Type B pancreatic cell (in vitro differentiated cells): ENCODE measurements at places on chromosomes 6 and 20.

- H3K36me3 ChIP-seq: peaks cover 9% of the 10 kb centered on the region
- peaks cover 16% of the 10 kb centered on the region for H3K4me1 ChIP-seq
- DNase-seq: no peak
- no peak overlapping the region for H3K4me3 ChIP-seq
Measured at GRCh38 chr6:56690519-56691285, 48.0 kb upstream of the DST start.

DNA sequence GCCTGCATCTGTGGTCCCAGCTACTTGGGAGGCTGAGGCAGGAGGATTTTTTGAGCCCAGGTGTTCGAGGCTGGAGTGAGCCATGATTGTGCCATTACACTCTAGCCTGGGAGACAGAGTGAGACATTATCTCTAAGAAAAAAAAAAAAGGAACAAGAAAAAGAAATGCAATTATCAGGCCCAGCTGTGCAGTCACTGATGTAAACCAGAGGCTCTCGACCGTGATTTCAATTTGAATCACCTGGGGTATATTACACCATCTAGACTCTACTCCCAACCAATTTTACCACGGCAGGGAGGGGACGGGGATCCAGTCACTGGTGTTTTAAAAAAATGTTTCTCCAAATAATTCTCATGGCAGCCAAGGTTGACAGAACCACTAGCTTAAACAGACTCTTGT, 48.8 kb upstream of the NKX2-2 start:
- H3K36me3 ChIP-seq: no peaks in the 10 kb centered on the region
- no peak overlapping the region for H3K4me3 ChIP-seq
- H3K4me1 ChIP-seq: no peaks in the 10 kb centered on the region
- H3K27me3 ChIP-seq: peaks cover 47% of the 10 kb centered on the region

DNA sequence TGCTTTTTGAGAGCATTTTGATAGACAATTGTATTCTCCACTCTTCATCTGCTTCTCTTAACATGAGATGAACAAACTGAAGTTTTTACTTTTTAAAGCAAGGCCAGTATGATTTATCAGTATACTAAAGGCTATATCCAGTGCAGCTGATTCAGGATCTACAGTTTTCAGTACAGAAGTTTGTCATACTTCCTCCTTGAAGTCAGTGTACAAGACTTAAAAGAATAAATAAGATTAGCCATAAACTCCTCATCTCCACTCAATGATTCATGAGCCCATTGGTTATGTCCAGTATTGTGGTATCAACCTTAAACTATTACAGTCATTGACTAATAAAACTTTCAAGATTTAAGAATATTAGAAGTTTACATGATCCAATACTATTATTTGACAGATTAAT, 374.8 kb upstream of the EPHA7 start:
- no peaks in the 10 kb centered on the region for H3K36me3 ChIP-seq
- H3K4me3 ChIP-seq: no peak overlapping the region
- peaks cover 3% of the 10 kb centered on the region for H3K4me1 ChIP-seq
- no peak overlapping the region for H3K27ac ChIP-seq
- no peaks in the 10 kb centered on the region for H3K27me3 ChIP-seq

DNA sequence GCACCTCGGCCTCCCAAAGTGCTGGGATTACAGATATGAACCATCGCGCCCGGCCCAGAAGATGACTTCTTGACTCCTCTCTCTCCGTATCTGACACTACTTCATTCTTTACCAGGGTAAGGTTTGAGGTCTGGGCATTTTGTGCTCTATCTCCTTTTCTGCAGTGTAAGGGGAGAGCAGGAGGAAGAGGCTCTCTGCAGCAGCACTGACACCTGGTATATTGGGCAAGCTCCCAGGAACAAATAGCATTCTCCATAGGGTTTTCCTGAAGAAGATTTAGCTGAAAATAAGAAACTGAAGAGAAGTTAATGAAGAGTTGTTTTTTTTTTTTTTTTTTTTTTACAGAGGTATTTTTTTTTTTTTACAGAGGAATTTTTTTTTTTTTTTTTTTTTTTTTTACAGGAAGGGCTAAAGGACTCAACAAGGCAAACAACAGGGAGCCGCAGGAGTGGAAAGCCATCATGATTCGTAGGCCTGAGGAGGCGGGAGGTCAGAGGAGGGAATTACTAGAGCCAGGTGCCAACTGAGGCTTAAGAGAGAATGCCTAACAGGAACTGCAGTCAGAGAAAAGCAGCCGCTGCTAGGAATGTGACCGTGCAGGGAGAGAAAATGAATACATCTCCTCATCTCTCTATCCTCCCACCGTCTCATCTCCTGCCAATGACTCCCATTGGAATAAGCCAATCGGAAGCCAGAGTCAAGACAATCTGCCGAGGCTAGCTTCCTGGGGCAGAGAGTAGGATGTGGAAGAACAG, 34.7 kb upstream of the ADGRF4 start:
- no peak overlapping the region for H3K4me3 ChIP-seq
- no peaks in the 10 kb centered on the region for H3K27me3 ChIP-seq
- no peaks in the 10 kb centered on the region for H3K4me1 ChIP-seq
- no peaks in the 10 kb centered on the region for H3K36me3 ChIP-seq
- H3K27ac ChIP-seq: no peak overlapping the region

DNA sequence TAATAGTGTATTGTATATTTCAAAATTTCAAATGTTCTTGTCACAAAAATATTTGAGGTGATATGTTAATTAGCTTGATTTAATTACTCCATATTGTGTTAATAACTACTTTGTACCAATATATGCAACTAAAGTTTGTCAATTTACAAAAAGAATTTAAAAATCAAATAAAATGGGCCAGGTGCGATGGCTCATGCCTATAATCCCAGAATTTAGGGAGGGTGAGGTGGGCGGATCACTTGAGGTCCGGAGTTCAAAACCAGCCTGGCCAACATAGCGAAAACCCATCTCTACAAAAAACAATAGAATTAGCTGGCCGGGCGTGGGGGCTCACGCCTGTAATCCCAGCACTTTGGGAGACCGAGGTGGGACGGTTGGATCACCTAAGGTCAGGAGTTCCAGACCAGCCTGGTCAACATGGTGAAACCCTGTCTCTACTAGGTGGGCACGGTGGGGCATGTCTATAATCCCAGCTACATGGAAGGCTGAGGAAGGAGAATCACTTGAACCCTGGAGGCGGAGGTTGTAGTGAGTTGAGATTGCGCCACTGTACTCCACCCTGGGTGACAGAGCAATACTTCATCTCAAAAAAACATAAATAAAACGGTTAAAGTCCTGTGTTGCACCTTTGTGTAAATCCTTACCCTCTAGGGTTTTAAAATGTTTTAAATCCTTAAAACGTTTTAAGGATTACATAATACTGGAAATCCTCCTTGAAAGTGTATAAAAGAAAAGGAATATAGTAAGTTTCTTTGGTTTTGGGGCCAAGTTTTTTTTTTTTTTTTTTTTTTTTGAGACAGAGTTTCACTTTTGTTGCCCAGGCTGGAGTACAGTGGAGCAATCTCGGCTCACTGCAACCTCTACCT, 4.0 kb downstream of the HSPA1B start:
- DNase-seq: no peak
- no peaks in the 10 kb centered on the region for H3K27me3 ChIP-seq

GRCh38 chr6:85401186-85402021, 48.5 kb upstream of the NT5E start:
- no peaks in the 10 kb centered on the region for H3K36me3 ChIP-seq
- H3K4me1 ChIP-seq: peaks cover 34% of the 10 kb centered on the region
- DNase-seq: no peak
- no peaks in the 10 kb centered on the region for H3K27me3 ChIP-seq
- H3K4me3 ChIP-seq: no peak overlapping the region
- H3K27ac ChIP-seq: no peak overlapping the region

DNA sequence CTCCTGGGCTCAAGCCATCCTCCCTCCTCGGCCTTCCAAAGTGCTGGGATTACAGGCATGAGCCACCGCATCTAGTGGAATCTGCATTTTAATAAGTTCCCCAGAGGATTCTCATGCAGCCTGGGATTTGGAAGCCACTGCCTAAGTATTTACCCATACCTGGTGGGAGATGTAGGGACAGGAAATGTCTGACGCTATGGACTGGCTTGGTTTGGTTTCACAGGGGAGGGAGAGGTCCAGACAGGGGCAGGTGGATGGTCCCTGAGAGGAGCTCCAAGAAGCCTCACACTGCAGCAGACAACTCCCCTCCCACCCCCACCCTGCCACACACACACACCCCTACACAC, 4.4 kb downstream of the VSTM2L start:
- no peaks in the 10 kb centered on the region for H3K36me3 ChIP-seq
- H3K27me3 ChIP-seq: peaks cover 47% of the 10 kb centered on the region

DNA sequence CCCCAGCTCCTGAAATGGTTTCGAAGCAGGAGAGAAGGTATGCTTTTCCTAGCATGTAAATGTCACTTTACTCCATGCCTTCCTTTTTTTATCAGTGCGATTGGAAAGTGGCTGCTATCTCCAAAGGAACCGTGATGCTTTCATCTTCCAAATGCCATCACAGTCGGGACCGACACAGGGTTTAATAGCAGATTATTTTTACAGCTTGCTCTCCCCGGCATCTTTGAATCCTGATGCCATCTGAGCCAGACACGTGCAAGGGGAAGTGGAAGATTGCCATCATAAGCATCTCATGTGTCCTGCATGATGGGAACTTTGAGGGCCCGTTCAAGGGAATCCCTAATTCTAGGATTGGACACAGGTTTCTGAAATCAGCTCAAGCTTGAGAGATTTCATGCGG, 253.4 kb upstream of the KCNG1 start:
- H3K27me3 ChIP-seq: no peaks in the 10 kb centered on the region
- H3K36me3 ChIP-seq: no peaks in the 10 kb centered on the region
- no peak for DNase-seq

DNA sequence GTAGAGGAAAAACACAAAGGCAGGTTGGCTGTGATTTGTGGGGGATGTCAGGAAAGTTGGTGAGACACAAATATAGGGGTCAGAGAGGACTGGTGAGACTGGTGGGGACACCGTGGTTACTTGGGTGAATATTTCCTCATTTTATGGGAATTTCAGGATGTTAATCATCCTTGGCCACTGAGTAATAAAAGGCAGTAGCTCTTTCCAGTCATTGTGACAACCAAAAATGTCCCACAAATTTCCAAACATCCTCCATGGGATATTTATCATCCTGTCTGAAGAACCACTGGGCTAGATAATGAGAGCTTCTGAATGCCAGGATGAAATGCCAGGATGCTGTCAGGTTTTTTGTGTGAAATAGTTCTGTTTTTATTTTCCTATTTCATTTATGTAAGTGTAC, 374.1 kb downstream of the CD109 start:
- H3K27ac ChIP-seq: no peak overlapping the region
- no peak overlapping the region for H3K4me3 ChIP-seq
- peaks cover 3% of the 10 kb centered on the region for H3K27me3 ChIP-seq
- H3K36me3 ChIP-seq: no peaks in the 10 kb centered on the region
- DNase-seq: no peak
- no peaks in the 10 kb centered on the region for H3K4me1 ChIP-seq

DNA sequence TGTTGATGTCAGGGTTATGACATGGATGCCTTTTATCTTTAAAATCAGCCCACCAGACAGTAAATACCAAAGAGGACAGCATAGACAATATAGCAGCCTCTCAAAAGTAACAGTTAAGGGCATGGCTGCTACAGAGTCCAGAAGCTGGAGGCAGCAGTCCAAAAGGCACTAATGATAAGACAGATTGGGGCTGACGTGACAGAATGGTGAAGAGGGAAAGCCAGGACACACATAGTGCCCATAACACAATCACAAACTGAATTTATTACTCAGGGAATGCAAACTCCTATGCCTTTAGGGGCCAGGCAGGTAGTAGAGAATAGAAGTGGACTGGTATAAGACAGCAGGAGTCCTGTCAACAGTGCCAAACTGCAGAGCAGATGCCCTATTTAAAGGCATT, 40.7 kb downstream of the TP53INP2 start:
- H3K36me3 ChIP-seq: peaks cover 22% of the 10 kb centered on the region
- no peaks in the 10 kb centered on the region for H3K27me3 ChIP-seq
- DNase-seq: no peak
- H3K27ac ChIP-seq: no peak overlapping the region

GRCh38 chr20:4689220-4689619, 32.5 kb upstream of the PRND start:
- no peak for DNase-seq
- peaks cover 11% of the 10 kb centered on the region for H3K4me1 ChIP-seq
- H3K36me3 ChIP-seq: no peaks in the 10 kb centered on the region
- peaks cover 12% of the 10 kb centered on the region for H3K27me3 ChIP-seq
- H3K27ac ChIP-seq: no peak overlapping the region

DNA sequence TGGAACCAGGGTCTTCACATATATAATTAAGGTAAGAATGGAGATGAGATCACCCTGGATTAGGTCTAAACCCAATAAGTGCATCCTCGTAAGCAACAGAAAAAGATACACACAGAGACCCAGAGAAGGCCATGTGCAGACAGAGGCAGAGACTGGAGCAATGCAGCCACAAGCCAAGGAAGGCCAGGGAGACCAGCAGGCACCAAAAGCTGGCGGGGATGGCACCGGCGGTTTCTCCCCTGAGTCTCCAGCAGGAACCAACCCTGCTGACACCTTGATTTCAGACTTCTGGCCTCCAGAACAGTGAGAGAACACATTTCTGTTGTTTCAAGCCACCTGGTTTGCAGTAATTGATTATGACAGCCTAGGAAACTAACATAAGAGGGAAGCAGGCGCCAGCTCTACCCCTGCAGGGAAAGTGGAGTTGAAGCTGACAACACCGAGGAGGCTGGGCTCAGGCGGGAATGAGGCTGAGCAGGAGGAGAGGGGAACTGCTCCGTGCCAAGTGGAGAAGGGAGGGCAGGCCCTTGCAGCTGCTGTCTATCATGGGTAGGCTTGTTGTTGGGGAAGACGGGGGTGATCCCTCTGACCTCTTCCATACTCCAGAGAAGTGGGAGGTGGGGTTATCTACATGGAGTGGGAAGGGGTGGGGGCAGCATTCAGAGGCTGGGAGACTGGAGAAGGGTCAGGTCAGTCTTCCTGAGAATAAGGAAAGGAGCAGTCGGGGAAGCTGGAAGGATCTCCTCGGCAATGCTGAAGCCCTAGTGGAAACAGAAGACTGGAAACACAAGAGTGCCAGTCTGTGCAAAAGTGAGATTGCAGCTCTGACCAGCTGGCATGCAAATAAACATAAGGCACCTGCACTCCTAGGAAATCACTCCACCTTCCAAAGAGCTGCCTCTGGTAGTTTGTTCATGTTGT, 72.7 kb downstream of the NFATC2 start:
- H3K4me3 ChIP-seq: no peak overlapping the region
- H3K27ac ChIP-seq: peak overlapping the region; percentile 50
- no peaks in the 10 kb centered on the region for H3K27me3 ChIP-seq

DNA sequence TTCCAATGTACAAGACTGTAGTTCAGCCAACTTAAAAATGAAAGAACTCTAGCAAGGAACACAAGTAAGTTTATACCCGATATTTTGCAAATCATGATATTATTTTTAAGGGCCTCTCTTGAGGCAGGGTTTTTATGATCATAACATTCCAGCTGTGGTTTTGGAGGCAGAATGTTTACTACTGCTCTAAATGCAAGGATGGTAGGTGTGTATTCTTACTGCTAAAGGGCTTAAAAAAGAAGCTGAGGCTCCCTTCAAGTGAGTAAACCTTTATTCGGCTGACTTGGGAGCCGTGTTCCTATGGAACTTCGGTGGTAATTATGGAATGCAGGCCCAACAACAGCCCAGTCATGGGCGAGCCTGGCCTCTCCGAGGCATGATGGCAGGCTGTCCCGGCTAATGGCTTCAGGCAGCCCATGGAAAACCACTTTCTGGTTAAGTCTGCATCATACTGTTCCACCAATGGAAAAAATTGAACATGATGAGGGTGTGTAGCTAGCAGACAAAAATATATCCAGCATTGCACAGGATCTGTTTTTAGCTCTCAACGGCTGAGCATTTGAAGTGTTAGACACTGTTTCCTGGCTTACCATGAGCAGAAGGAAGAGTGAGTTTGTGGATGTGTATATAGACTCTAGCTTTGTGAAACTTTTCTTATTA, 111.5 kb downstream of the TIAM2 start:
- H3K27ac ChIP-seq: no peak overlapping the region
- H3K36me3 ChIP-seq: no peaks in the 10 kb centered on the region
- H3K4me1 ChIP-seq: peaks cover 28% of the 10 kb centered on the region
